Activated T-cell treated with anti-CD3 and anti-CD28 coated beads for 48 hours (primary cell): ENCODE measurements at places on chromosomes 5 and 9.

DNA sequence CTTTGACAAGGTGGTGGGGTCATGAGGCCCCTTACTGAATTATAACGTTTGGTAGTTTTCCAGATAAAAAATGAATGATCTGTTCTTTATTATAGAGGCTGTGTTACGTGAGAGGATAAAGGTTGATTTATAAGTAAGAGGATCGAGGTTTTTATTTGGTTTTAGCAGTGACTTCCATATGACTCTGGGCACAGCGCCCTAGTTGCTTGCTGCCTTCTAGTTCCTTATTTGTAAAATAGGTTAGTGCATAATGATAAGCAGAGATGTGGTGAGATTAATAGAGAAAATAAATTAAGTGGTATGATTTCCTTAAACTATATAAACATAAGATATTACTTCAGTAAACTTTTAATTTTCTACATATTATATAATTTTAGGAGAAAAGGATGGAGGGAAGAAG is 29.8 kb downstream of the MRRF start:
- DNase-seq = no peak

DNA sequence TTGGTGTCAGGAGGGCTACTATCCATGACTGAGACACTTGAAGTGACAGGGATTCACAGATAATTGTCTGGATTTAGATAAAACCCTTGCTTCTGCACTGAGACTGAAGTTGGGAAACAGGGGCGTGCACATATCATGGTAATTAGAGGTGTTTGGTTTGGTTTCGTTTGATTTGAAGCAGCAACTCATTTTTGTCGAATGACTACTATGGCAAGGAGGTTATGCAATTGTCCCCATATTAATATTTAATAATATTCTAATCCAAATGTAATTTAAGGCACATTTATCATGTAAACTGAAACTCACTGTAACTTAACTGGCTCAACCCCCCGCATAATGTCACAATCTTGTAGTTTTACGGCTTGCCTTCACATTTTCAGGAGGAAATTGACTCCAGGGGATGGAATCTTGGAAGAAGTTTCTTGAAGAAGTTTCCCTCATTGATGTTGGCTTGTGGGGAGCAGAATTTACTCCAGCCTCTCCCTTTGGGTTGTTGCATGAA is 12.5 kb downstream of the ZNF366 start:
- DNase-seq = no peak

DNA sequence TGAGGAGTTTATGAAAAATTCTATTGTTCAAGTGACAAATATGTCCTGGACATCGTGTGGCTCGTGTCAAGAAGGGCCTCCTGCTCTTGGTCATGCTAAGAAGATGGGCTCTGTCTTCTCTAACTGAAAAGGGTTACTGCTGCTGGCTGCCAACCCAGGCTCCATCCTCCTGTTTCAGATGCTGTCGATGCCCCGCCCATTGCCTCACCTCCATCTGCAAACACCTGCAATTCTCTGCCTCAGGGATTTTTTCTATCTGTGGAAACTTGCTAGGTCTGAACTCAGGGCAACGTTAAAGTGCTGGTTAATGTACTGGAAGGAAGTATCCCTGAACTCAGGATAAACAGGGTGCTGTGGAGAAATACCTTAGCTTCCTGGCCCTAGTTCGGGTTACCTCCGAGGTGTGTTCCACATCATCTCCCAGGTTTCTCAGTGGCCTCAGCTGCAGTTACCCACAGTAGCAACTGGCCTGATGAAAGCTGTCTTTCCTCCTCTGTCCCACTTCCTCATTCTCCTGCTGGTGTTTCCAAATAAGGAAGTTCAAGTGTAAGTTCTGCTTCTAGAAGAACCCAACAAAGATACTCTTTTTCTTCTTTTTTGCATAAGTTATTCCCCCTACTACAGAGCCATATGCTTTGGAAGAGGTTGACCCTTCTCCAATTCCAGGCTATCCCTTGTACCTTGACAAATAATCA is 151.7 kb upstream of the SMIM23 start:
- DNase-seq = no peak

DNA sequence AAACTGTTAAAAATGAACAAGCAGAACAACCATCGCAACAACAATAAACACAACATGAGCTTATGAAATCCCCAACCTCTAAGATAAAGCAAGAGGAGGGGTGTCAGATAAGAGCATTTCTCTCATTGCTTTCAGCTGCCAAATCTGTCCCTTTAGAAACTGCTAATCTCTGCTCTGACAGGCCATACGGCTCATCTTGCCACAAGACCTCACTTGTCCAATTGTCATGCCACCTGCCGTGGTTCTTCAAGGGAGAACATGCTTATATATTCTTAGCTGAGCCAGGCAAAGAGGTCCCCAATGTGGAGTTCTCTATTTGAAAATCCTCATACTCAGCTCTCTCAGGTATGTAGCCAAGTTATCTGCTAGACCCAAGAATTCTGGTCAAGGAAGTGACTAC is 405.0 kb upstream of the TNC start:
- DNase-seq = no peak

DNA sequence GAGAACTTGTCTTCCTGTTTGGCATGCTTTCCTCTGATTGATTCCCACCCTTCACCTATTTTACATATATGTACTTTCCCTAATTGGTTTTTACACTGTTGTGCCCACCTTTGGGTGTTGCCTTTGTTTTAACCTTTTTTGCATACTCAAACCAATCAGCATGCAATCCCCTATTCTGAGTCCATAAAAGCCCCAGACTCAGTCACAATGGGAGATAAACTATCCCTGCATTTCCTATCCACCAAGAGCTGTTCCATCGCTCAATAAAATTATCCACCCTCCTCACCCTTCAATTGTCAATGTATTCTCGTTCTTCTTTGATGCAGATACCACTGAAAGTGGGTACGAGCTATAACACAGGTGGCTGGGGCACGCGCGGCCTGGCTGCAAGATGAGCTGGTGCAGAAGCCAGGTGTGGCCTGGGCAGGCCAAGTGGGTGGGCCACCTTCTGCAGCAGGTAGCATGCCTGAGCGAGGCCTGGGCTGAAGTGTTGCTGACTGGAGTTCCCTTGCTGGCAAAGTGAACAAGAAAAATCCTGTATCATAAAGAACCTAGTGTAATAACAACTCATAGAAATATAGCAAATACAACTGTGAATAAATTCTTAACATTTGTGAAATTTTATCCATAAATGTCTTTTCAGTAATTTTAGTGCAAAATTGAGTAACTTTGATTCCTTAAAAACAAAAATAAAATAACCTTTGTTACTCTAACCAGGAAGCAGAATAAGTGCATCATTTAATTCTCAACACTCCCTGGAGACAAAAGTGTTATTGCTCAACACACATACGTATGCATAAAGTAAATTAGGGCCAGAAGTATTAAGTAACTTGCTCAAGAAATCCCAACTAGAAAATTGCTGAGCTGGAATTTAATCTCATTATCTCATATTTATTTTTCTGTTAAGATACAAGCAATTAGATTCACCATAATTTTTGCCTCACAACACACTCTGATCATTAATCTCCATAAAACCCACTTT is 685.3 kb upstream of the EDIL3 start:
- DNase-seq = no peak

GRCh38 chr9:116913536-116913935 is 226.4 kb downstream of the TRIM32 start:
- no peak for DNase-seq

- no peak for DNase-seq
Measured at GRCh38 chr5:17828681-17829080, 194.4 kb downstream of the TAF11L14 start.

- peak; percentile 18 for DNase-seq
Measured at GRCh38 chr5:76582230-76583162, 40.7 kb downstream of the F2RL2 start.

DNA sequence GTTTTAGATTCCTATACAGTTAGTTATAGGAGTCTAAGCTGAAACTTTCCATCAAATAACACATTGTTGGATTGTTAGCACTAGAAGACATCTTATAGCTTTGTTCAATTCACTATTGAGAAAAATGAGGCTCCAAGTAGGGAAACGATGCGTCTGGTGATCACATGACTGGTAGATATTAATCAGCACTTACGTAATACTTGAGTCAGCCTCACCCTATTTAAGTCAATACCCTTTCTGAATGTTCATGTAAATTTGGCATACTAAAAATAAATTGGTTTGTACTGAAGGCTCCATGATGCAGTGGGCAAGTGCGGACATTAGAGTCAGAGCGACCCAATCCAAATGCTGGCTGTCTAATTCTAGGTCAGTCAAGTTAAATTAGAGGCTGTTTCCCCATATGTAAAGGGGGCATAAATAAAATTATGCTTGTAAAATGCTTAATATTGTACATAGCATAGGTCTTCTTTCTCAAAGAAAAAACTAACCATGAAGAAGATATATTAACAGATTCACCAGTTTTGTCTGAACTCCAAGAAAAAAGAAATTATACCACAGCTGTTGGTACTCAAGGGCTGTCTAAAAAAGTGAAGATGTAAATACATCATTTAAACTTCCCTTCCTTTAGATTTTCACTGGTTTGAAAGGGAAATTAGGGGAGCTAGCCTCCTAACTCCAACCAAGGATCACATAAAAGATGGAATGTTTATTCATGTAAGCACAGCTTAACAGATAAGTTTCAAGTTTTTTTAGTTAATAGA is 406.6 kb upstream of the TLE4 start:
- no peak for DNase-seq

- no peak for DNase-seq
Measured at GRCh38 chr5:74649421-74649973, 9.0 kb upstream of the ENC1 start.

DNA sequence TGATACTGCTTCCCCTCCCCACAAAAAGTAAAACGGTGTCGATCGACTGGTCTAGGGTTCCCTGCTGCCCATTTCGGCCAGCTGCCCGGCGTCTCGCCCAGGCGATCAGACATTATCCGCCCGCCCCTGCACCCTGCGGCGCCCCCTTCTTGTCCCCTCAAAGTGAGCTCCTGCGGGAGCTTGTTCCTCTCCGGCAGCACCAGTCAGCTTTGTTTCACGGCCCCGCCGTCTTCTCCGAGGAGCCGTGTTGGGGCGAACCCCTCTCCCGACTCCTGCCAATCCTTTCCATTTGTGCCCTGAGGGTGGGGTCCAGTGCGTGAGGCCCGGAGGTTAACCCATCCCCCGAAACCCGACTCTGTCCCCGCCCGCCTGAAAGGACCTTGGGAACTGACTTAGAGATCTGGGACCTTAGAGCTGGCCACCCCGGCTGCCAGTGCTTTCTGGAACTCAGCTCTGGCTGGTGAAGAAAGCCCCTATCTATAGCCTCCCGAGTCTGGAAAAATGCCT is 518 bp downstream of the UBE2B start:
- DNase-seq = peak; percentile 31

GRCh38 chr9:20264896-20265295 is 357.4 kb downstream of the MLLT3 start:
- DNase-seq = no peak
